ENCODE measurements at places on chromosomes 12 and 14.

GRCh38 chr14:31360919-31361662 lies 59.3 kb downstream of the HEATR5A start:
- peak; percentile 85 for DNase-seq

DNA sequence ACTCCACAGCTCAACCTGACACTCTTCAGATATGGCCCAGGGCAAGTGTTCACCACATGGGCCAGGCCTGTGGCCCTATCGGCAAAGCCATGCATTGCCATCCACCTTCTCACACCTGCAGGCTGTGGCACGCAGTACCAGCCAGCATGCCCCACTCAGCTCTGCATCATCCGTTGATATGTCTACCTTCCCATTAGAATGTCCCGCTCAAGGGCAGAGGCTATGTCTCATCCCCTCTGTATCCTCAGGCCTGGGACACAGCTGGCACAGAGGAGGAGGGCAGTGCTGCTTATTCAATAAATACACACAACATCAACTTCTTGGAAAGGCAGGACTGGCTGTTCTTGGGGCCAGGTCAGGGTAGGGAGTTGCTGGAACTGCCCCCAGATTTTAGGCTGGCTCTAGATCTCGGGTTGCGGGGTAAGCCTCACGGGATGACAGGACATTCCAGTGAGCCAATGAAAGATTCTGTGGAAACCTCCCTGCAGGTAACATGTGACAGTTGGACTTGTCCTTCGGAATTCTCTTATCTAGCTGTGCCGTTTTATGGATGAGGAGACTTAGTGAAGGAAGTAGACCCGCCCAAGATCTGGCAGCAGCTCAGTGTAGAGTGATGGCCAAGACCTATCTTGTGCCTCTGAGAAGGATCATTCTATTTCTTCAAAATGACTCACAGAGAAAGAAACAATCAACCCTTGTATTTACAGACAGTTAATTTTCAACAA lies 25.6 kb downstream of the SYNE3 start:
- DNase-seq, result peak; percentile 28

DNA sequence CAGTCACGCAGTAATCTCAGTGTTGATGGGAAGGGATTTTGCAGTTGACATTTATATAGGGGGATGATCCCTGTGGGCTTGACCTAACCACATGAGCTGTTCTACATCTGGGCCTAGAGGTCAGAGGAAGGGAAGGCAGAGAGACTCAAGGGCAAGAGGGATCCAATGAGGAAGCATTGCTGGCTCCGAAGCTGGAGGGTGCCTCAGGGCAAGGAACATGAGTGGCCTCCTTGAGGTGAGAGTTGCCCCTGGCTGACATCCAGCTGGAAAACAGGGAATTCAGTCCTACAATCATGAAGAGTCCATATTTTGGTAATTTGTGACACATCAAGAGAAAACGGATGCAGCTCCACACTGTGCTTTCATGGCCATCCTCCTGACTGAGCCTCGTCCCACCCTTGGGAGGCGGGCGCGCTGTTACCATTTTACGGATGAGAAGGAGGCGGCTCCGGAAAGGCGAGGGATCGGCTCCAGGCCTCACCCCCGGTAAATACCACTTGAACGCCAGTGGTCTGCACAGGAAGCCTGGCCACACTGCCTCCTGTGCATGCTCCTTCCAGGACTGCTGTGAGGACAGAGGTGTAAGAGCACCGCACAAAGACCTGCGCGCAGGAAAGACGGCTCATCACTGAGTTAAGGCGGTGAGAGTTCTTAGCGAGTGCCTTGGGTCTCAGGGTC lies 18.5 kb upstream of the FKBP4 start:
- DNase-seq, result no peak

GRCh38 chr12:77746096-77746495 lies 84.6 kb upstream of the NAV3 start:
- no peak for DNase-seq

DNA sequence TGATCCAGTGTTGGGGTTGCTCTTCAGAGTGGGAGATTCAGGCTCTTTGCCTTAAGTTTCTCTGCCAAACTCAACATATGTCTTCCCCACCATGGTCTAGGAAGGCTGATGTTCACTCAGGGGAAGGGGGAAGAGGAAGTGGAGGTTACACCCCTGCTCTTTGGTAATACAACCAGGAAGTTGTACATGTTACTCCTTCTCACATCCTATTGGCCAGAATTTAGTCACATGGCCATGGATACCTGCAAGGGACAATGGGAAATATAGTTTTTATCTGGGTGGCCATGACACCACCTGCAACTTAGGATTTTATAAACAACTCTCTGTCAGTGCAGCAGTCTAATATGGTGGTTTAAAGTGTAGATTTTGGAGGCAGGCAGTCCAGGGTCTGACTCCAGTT lies 150.9 kb downstream of the TBX5 start:
- DNase-seq, result no peak

GRCh38 chr14:50388256-50388931 lies 8.3 kb downstream of the CDKL1 start:
- DNase-seq, result no peak

GRCh38 chr14:63267171-63267570 lies 51.6 kb downstream of the GPHB5 start:
- no peak for DNase-seq

GRCh38 chr12:116898669-116899068 lies 12.1 kb upstream of the FBXW8 start:
- DNase-seq, result no peak

DNA sequence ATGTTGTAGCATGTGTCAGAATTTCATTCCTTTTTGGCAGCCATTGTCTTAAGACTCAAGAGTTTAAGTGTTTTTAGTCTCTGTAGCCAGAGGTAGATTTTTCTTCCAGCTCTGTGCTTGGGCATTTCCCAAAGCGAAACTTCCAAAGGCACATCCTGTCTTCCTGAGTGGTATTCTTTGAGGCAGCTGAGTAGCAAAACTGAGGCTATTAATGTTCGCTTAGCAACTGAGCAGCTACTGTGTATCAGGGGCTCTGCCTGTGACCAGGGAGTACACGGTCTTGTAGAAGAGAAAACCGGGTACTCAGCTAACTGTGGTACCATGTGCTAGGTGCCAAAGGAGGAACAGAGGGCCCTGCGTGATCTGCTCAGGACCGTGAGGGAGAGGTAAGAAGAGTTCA lies 52.0 kb downstream of the ETV6 start:
- no peak for DNase-seq

- no peak for DNase-seq
Observed at GRCh38 chr14:74586681-74587362, 25.2 kb downstream of the LTBP2 start.

DNA sequence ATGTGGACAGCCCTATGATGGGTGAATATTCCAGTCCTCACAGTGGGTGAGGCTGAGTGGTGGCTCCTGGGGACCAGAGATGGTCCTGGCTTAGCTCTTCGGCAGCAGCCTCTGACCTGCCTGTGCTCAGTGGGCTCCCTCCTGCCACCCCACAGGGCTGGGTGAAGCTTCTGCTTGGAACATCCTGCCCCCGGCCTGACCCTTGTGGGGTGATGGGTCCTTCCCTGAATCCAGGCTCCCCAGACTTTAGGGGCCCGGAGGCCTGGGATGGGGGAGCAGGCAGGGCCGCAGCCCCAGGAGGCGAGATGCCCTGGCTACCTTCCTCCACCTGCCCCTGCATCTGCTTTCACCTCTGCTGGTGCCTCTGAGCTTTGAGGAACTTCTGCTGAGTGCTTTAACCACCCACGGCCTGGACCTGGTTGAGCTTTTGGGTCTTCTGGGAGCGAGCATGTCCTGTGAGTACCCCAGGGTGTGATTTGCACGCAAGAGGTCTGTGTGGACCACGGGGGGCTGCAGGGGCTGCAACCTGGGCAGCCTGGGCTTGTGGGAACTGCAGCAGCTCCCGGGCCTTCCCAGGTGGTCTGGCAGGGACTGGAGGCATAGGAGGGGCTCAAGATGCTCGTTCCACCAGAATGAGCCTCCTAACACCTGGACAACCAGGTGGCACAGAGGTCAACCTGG lies 159.5 kb downstream of the KIF26A start:
- DNase-seq, result no peak

- DNase-seq, result no peak
Observed at GRCh38 chr12:29962276-29963035, 178.7 kb upstream of the TMTC1 start.

DNA sequence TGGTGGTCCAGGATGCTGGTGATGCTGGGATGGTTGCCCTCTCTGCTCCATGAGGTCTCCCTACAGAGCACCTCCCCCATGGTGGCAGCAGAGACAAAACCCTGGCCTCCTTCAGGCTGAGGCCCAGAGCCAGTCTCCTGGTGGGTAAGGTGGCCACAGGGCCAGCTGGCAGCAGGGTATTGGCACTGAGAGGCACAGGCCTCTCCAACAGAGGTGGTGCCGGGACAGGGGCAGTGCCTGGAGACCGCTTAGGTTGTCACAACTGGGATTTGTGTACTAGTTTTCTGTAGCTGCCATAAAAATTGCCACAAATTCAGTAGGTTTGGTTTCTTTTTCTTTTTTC lies 6.1 kb upstream of the MTA1 start:
- DNase-seq, result no peak

GRCh38 chr14:22850944-22851764 lies 14.8 kb downstream of the MMP14 start:
- DNase-seq, result peak; percentile 98

DNA sequence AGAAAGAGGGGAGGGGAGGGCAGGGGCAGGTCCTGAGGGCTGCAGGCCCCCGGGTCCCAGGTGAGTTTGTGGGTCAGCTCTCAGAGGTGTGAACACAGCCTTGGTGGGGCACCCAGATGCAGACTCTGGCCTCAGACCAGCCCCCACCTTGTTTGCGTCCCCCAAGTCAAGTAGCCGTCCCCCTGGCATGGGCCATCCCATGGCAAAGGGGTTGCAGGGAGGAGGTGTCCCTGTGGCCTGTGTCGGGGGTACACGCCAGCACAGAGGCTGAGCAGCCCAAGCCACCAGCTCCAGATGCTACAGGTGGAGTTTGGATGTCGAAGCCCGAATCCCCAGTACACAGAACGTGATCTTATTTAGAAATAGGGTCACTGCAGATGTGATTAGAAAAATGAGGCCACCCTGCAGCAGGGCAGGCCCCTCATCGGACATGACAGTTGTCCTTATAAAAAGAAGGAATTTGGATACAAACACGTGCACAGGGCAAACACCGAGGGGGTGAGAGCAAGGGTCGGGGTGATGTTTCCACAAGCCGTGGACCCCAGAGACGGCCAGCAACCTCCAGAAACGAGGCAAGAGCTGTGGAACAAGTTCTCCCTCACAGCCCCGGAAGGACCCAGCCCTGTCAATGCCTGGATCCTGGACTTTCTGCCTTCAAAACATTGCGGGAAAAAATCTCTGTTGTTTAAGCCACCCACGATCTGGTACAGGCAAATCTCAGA lies 141.2 kb upstream of the C14orf180 start:
- DNase-seq, result no peak

DNA sequence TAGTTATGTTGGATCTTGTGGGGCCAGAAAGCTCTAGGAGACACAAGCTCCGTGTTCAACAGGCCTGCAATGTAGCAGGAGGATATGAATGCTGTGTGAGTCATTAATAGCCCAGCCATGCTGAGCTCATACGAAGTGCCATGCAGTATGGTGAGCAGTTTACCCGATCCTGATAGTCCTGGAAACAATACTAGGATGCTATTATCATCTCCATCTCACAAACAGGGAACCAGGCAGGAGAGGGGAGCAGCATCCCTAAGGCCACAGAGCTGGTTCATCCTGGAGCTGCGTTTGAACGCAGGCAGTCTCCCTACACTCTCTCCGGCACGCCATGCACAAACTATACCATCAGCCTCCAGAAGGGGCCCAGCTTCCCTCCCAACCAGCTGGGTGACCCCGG lies 20.5 kb downstream of the TTC7B start:
- DNase-seq, result peak; percentile 92

Data from GM23248 (cell line).